Thymus (tissue), 14 donors: ENCODE measurements at places on chromosomes 4 and X. TPM values are rescaled to one million over a fixed set of nuclear protein-coding genes. Genes with fewer than 3 reads are reported as not detected.

The ANTXR2 gene
- 13.4 TPM for total RNA-seq

The HSFX3 gene
- total RNA-seq: 0.28 TPM

The TCEAL5 gene
- 0.42 TPM for total RNA-seq

The NUDT11 gene
- 5.2 TPM for total RNA-seq

The TEC gene
- 2.9 TPM for total RNA-seq

GRCh38 chrX:46662188-46662958 is 88.8 kb downstream of the CHST7 start:
- no peak overlapping the region for H3K27ac ChIP-seq
- H3K36me3 ChIP-seq: no peaks in the 10 kb centered on the region
- no peak overlapping the region for H3K4me3 ChIP-seq
- no peaks in the 10 kb centered on the region for H3K4me1 ChIP-seq
- H3K27me3 ChIP-seq: no peaks in the 10 kb centered on the region

GRCh38 chrX:45714866-45715265 is 514.2 kb upstream of the DIPK2B start:
- no peaks in the 10 kb centered on the region for H3K27me3 ChIP-seq
- no peak for DNase-seq
- no peak overlapping the region for H3K4me3 ChIP-seq
- H3K27ac ChIP-seq: no peak overlapping the region
- H3K36me3 ChIP-seq: no peaks in the 10 kb centered on the region
- H3K4me1 ChIP-seq: no peaks in the 10 kb centered on the region

DNA sequence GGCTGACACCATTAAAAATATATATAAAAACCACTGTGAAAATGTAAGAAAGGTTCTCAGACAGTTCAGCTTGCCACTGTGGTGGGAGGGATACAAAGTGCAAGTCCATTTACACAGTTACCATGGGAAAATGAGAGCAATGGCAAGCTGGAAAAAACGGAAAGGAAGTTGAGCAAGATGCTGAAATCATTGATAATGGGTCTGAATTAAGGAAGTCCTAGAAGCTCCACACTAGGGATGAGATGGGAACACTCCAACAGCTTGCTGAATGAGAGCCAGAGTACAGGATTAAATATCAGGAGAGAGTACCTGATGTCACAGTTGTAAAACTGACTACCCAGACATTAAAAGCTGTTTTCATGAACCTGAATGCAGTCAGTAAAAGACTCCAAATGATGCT is 218.6 kb downstream of the PRDM5 start:
- H3K36me3 ChIP-seq: no peaks in the 10 kb centered on the region
- no peak overlapping the region for H3K4me3 ChIP-seq
- no peaks in the 10 kb centered on the region for H3K4me1 ChIP-seq
- H3K27ac ChIP-seq: no peak overlapping the region
- no peak for DNase-seq

- no peaks in the 10 kb centered on the region for H3K27me3 ChIP-seq
- no peak for DNase-seq
- no peak overlapping the region for H3K4me3 ChIP-seq
- H3K27ac ChIP-seq: no peak overlapping the region
These were observed 18.4 kb upstream of the MAGEB17 start for GRCh38 chrX:16148896-16149295.

DNA sequence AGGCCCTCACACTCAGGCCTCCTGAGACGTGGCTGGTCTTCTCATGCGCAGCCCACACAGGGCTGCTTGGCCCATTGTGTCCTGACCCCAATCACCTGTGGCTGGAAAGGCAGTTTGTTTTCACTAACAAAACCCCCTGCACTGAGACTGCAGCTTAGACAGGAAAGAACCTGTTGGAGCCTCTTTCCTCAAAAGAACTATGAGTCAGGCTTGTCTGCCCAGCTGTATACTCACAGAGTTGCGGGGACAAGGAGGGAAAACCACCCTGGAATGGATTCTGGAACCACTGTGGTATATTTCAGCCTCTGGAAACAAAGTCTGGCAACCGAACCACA is 5.2 kb upstream of the TMEM156 start:
- peak overlapping the region; percentile 34 for H3K27ac ChIP-seq
- H3K4me1 ChIP-seq: peaks cover 22% of the 10 kb centered on the region
- no peaks in the 10 kb centered on the region for H3K36me3 ChIP-seq
- H3K27me3 ChIP-seq: no peaks in the 10 kb centered on the region
- DNase-seq: no peak

- no peak overlapping the region for H3K27ac ChIP-seq
- H3K4me1 ChIP-seq: no peaks in the 10 kb centered on the region
- H3K36me3 ChIP-seq: no peaks in the 10 kb centered on the region
- no peak for DNase-seq
- no peaks in the 10 kb centered on the region for H3K27me3 ChIP-seq
- no peak overlapping the region for H3K4me3 ChIP-seq
These were observed 27.7 kb downstream of the RGS12 start for GRCh38 chr4:3320361-3321023.

DNA sequence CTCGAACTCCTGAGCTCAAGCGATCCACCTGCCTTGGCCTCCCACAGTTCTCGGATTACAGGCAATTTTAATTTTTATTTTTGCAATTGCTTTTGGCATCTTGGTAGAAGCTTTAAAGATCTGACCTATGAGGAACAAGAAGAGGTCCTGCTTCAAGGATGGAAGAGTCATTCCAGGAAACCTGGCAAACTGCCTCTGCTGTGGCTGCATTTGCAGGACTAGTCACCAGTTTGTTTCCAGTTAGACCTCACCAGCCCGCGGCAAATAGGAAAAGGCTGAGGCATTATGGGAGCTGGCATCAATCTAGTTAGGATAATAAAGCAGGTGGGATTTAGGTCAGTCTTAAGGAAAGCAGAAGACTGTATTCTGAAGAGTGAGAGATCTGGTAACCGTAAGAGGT is 51.9 kb upstream of the LAS1L start:
- no peaks in the 10 kb centered on the region for H3K27me3 ChIP-seq
- H3K27ac ChIP-seq: no peak overlapping the region
- no peak overlapping the region for H3K4me3 ChIP-seq
- H3K4me1 ChIP-seq: no peaks in the 10 kb centered on the region
- H3K36me3 ChIP-seq: no peaks in the 10 kb centered on the region
- DNase-seq: no peak

DNA sequence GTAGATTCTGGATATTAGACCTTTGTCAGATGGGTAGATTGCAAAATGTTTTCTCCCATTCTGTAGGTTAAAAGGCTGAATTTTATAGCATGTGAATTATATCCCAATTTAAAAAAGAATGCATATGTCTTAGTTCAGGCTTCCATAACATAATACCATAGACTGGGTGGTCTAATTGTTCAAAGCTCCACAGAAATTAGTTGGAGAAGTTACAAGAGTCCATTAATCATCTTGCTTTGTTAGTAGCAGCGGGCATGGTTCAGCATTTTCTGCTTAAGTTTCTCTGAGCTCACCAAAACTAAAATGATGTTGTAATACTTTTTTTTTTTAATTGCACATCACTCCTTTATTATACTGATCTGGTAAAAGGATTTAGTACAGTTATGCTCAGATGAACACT is 1.8 kb downstream of the PGAM4 start:
- H3K27me3 ChIP-seq: no peaks in the 10 kb centered on the region
- no peak for DNase-seq
- no peak overlapping the region for H3K4me3 ChIP-seq
- H3K36me3 ChIP-seq: no peaks in the 10 kb centered on the region
- H3K4me1 ChIP-seq: no peaks in the 10 kb centered on the region

- H3K36me3 ChIP-seq: no peaks in the 10 kb centered on the region
- peak overlapping the region; percentile 9 for H3K4me3 ChIP-seq
- DNase-seq: peak; percentile 75
These were observed 23.8 kb upstream of the CD38 start for GRCh38 chr4:15754323-15754722.

- H3K4me3 ChIP-seq: no peak overlapping the region
- no peak for DNase-seq
- H3K27ac ChIP-seq: no peak overlapping the region
- H3K36me3 ChIP-seq: no peaks in the 10 kb centered on the region
- H3K27me3 ChIP-seq: no peaks in the 10 kb centered on the region
- H3K4me1 ChIP-seq: no peaks in the 10 kb centered on the region
These were observed 135.4 kb downstream of the SMIM20 start for GRCh38 chr4:26049447-26049846.

DNA sequence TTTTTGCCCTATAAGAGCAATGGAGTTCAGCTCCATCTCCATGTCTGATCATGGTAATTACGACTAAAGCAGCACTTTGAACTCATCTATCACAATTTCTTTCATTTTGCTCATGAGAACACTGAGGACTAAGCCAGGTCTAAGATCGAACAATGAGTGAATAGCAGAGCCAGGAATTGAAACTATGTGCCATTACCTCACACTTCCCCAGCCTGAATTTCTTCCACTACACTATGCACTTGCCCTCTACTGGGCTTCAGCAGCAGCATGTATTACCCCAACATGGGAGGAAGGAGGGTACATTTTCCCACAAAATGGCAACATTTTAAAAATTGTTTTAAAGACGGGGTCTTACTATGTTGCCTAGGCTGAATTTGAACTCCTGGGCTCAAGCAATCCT is 274.7 kb upstream of the FGF13 start:
- H3K27ac ChIP-seq: no peak overlapping the region
- no peaks in the 10 kb centered on the region for H3K36me3 ChIP-seq
- H3K4me1 ChIP-seq: no peaks in the 10 kb centered on the region

DNA sequence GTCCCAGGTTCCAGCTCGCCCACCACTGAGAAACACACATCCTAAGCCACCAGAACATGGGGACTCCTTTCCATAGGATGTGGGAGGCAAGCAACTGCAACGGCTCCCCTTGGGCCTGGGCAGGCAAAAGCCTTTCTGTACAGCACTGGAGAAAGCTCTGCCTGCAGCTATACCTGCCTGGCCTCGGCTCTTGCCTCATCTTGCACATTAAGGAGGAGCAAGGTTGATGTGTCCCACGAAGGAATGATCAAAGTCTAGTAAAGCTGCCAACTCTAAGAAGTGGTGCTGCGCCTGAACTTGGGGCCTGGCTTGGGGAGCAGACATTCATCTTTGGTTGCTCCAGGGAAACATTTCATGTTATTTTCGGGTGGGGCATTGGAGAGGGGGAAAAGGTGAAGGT is 19.6 kb downstream of the CCNG2 start:
- DNase-seq: no peak
- H3K27me3 ChIP-seq: no peaks in the 10 kb centered on the region
- H3K36me3 ChIP-seq: no peaks in the 10 kb centered on the region
- no peak overlapping the region for H3K4me3 ChIP-seq
- H3K27ac ChIP-seq: no peak overlapping the region

- no peak overlapping the region for H3K27ac ChIP-seq
- no peaks in the 10 kb centered on the region for H3K4me1 ChIP-seq
- H3K4me3 ChIP-seq: no peak overlapping the region
- DNase-seq: no peak
- H3K36me3 ChIP-seq: no peaks in the 10 kb centered on the region
These were observed 32.9 kb upstream of the GRID2 start for GRCh38 chr4:92270908-92271307.
